ENCODE measurements at places on chromosomes 12 and 14.

DNA sequence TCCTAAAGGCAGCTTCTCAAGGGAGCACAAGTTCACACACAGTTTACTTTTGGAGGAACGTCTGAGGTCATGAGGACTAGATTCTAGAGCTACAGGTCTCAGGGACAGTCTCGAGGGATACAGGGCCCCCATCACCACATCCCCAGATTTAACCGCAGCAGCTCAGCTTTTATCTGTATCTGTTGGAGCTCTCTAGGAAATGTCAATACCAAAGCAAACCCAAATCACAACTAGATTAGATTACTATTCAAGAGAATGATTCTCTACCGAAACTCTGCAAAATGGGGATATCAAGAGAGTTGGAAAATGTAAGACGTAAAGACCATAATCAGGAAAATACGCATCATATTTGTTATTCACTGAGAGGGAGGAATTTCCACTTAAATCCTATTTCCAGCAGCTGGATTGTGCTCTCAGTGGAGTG lies 4.0 kb upstream of the MYRFL start:
- no peak for DNase-seq

DNA sequence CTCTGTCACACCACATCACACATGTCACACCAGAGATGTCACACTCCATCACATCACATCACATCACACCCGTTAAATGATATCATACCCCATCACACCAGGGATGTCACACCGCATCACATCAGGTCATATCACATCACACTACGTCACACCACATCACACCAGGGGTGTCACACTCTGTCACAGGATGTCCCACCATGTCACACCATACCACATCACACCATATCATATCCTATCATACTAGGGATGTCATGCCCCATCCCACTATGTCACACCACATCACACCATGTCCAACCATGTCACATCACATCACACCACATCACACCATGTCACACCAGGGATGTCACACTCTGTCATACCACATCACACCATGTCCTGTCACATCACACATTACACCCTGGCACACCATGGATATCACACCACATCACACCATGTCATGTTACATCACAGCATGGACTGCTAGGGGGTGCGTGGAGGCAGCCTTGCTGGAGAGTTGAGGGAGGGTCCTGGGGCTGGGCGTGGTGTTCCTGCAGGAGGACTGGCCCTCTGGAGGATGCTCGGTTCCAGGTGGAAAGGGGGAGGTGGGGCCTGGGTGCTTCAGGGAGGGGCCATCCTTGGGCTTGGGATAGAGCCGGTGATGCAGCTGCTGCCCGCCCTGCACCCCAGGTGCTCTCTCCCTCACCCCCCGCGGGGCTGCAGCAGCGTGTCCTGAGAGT lies 134.6 kb downstream of the TMEM121 start:
- DNase-seq, result no peak

- DNase-seq, result no peak
Measured at GRCh38 chr12:68805592-68806120, 2.3 kb upstream of the MDM2 start.

GRCh38 chr14:93267149-93267711 lies 60.2 kb downstream of the UBR7 start:
- DNase-seq, result no peak

GRCh38 chr14:61298824-61299223 lies 17.7 kb upstream of the TMEM30B start:
- DNase-seq, result no peak

GRCh38 chr12:117388951-117389446 lies 27.6 kb upstream of the NOS1 start:
- DNase-seq, result no peak

DNA sequence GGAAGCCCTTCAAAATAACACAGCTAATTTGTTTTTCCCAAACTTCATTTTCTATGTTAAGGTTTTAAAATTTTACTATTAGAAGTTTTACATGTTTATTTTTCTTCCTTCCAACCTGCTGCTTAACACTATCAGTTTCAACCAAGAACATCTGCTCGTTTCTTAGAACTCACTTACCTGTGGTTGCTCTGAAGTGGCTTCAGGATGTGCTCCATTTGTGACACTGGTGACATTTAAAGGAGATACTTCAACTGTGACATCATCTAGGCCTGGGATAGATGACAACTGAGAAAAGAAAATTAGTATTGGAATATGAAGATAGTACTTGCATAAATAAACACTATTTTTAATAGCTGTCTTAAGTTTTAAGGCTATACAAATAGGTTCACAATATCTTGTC lies 17.9 kb downstream of the WASHC3 start:
- no peak for DNase-seq

DNA sequence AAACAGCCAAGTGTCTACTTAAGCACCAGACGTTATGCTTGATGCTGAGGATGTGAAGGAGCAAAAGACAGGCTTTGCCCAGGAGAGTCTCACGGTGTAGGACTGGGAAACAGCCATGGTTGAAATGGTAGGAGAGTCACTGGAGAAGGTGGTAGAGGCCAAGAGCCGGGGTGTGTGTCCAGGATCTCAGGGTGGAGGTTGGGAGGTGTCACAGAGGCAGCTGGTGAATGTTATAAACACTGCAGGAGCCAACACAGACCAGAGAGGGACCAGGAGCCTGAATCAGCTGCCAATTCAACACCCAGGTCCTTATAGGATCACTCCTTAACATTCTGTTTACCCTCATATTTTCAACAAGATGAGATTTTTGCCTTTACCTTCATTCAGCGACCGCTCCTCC lies 7.5 kb downstream of the NID2 start:
- DNase-seq, result no peak

GRCh38 chr14:99758121-99758821 lies 34.9 kb upstream of the EML1 start:
- no peak for DNase-seq

DNA sequence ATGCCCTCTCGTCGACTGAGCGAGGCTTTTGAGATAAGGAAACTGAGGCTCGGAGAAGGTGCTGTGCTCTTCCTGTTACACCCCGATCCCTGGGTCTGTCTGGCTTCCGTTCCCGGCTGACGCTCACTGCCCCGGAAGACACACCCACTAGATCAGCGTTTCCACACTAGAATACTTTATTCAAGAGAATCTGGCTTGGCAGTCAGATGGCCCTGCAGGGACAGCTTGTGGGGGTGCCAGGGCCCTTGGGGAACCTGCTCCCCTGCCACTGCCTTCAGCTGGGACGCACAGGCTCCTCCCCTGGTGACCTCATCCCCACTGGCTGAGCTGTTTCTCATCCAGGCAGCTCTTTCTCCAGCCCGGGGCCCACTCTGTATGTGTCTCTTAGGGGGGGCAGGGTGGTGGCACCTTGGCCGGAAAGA lies 13.7 kb downstream of the PGF start:
- DNase-seq, result peak; percentile 84

- no peak for DNase-seq
Measured at GRCh38 chr12:116366456-116366776, 88.9 kb upstream of the MED13L start.

DNA sequence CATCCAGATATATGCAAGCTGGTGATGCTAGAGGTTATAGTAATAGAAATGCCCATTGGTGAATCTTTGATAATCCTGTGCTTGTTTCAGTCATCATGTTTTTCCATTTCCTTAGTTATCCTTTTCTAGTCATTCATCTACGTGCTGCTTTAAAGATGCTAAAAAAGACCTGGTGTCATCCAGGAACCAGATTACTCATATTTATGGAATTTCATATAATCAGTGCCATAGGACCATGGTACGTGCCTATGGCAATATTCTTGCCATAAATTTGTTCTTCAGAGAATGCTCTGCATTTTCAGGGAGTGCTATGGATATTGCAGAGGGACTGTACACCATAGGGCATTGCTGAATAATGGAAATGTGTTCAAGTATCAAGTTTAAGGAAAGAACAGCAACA lies 267.3 kb downstream of the AKAP6 start:
- DNase-seq, result no peak

DNA sequence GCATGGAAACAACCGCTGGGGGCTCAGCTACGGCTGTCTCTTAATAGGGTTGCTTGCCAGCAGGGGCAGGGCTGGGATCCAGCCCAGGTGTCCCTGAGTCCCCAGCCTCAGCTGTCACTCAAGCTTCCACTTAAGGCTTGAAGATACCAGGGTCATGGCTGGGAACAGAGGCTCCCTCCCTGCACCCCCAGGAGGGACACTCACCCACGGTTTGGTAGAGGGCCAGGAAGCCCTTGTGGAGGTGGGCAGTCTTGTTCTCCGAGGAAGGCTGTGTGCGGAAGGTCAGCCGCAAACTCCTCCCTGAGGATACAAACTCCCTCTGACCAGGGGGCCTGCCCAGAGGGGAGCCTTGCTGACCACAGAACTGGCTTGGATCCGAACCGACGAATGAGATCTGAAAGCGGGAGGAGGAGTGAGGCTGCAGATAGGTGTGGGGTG lies 7.3 kb downstream of the C1RL start:
- DNase-seq, result no peak

- no peak for DNase-seq
Measured at GRCh38 chr14:36111822-36112583, 64.5 kb downstream of the PTCSC3 start.

GRCh38 chr12:29781188-29781587 lies 2.6 kb downstream of the TMTC1 start:
- DNase-seq, result no peak

DNA sequence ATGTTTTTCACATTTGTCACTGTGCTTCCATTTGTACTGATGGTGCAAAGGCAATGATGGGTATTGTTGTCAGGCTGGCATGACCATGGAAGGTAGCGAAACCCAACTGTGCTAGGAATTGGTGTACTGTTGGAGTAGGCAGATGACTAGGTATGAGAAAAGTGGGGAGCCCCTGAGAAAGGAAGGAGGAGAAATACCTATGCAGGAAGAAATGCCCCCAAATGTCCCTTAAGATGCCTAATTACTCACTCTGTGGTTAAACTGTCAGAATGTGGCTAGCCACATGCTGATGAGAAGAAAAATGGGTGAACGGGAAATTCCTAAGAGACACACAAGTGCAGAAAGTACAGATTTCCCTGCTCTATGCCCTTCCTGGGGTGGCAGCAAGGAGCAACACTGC lies 339.1 kb downstream of the TMEM132D start:
- DNase-seq, result peak; percentile 19

- no peak for DNase-seq
Measured at GRCh38 chr12:77001276-77001675, 64.1 kb downstream of the E2F7 start.

GRCh38 chr12:65593239-65593701 lies 231.0 kb upstream of the HMGA2 start:
- DNase-seq, result no peak

GRCh38 chr14:93797536-93797935 lies 9.3 kb upstream of the PRIMA1 start:
- no peak for DNase-seq

- DNase-seq, result no peak
Measured at GRCh38 chr14:105962532-105962931, 436.1 kb downstream of the TMEM121 start.

DNA sequence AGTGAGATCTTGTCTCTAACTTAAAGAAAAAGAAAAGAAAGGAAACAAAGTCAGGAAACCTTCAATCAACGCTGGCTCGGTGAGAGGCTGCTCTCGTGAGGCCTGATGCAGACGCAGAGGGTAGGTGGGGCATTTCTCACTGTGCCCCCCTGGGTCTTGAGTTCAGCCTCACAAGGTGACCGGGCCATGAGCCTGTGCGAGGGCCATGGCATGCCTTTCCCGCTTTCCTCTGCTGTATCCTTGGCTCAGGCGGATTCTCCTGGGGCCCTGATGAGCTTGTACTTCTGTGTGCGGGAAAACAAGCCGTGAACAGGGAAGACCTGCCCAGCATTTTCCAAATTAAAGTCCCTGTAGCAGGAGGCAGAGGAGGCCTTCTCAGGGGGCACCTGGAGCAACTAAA lies 20.2 kb downstream of the ADGRD1 start:
- DNase-seq, result no peak

GRCh38 chr12:94831081-94831751 lies 172.3 kb downstream of the NDUFA12 start:
- peak; percentile 70 for DNase-seq

- no peak for DNase-seq
Measured at GRCh38 chr12:70327541-70327940, 38.5 kb upstream of the KCNMB4 start.

DNA sequence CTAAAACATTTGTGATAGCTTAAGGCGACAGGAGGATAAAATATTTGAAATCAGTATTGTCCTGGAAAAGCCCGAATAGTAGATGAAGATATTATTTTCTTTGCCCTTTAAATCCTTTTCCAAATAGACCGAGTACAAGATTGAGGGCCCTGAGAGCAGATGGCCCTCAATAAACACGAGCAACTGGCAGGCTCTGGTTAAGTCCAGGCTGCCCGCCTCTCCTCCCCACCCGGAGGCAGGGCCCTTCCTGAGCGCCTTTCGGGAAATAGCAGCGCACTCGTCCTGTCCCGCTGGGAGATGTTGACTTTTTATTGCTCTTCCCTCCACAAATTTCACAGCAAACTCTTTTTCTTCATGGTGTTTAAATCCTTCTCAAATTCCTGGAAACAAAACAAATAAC lies 50.8 kb upstream of the MAX start:
- DNase-seq, result no peak

- no peak for DNase-seq
Measured at GRCh38 chr14:87772854-87773253, 220.1 kb downstream of the GALC start.
